ENCODE measurements at places on chromosomes 4 and X.
A peak's percentile ranks its signal among the peaks of the same experiment; 100 is the strongest.

DNA sequence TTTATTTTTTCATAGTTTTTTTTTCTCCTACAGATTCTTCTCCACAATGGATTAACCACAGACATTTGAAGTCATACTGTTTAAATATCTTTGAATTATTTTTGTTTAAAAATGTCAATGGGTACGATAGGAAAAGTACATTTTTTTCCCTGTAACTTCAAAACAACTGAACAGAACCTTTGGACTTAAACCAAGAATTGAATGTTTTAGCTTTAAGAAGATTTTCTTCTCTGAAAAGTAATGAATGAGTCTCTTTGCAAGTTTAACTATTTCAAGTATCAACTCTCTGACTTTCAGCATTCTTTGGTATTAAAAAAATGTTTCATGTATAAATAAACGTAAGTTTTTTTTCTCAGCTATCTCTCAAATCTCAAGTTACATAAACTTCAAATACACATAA is 364.3 kb downstream of the FBXO8 start:
- DNase-seq = no peak

GRCh38 chrX:149516604-149517003 is 11.5 kb upstream of the IDS start:
- no peak for DNase-seq

GRCh38 chr4:15151033-15151432 is 148.8 kb downstream of the CPEB2 start:
- DNase-seq = no peak

- no peak for DNase-seq
These were observed 335.7 kb upstream of the FSTL5 start for GRCh38 chr4:162499478-162499877.

DNA sequence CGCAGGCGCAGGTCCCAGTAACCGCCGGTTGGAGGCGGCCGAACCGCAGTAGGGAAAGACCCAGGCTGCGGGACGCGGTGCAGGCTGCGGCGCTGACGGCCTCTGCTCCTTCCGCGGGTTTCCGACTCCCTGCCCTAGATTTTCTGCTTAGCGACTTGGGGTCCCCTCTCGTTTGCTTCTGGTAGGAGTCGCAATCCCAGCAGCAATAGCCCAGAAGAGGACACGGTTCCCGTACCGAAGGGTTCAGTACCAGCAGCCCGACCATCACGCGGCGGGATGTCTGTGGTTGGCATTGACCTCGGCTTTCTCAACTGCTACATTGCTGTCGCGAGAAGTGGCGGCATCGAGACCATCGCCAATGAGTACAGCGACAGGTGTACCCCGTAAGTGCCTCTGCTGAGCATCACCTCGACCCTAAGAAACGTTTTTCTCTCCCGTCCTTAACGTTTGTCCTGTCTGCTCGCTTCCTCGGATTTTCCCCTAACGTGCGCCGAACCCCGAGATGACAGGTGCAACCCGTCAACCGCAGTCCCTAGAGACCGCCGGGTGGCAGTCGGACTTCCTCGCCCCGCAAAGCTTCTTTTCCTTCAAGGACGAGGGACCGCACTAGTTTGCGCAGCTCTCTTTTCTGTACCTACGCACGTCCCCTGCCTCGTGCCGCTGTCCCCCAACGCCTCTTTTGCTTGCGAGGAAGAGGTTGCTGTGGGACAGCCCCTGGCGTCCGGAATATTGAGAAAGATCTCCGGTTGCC is at the start of gene HSPA4L:
Gene HSPA4L (plus strand): TSS at position 48 of the 751 bp plus-strand sequence. CDS start 229 bp downstream, at position 277.
- DNase-seq = peak; percentile 13

GRCh38 chr4:81353861-81354260 is 117.8 kb downstream of the RASGEF1B start:
- no peak for DNase-seq

DNA sequence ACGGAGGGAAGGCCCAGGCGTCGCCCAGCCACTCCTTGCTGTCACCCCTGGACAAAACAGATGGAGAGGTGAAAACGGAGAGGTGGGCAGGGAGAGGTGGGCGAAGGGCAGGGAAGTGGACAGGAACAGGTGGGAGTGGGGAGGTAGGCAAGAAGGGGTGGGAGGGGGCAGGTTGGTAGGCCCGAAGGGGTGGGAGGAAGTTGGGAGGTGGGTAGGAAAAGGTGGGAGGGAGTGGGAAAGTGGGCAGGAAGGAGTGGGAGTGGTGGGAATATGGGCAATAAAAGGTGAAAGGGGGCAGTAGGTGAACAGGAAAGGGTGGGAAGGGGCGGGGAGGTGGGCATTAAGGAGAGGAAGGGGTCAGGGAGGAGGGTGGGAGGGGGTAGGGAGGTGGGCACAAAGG is 9.0 kb upstream of the MAGEC1 start:
- DNase-seq = no peak

- DNase-seq = no peak
These were observed 29.4 kb upstream of the CENPU start for GRCh38 chr4:184763150-184763780.

DNA sequence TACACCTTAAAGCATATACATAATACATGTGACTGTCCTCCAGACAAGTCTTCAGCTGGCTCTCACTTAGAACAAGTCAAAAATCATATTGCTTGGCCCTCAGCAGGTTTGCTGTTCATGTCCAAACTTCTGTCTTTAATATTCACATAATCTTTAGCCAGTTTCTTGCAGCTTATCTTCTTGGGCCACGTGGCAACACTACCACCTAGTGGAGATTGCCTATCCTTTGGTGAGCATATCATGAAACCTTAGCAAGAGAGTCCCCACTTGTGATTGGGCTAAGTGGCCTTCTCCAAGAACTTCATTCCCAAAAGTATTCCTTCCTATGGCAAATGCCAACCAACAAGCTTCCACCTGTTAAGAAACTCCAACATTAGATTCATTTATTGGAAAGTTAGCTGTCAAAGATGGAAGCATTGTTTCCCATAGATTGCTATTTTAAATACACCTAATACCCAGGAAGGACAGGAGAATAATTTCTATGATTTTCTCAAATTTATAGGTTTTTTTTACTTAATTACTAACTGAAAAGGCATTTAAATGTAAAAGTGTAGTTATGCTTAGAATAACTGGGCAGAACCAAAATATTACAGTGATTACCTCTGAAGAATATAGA is 231.9 kb upstream of the INTU start:
- DNase-seq = no peak

DNA sequence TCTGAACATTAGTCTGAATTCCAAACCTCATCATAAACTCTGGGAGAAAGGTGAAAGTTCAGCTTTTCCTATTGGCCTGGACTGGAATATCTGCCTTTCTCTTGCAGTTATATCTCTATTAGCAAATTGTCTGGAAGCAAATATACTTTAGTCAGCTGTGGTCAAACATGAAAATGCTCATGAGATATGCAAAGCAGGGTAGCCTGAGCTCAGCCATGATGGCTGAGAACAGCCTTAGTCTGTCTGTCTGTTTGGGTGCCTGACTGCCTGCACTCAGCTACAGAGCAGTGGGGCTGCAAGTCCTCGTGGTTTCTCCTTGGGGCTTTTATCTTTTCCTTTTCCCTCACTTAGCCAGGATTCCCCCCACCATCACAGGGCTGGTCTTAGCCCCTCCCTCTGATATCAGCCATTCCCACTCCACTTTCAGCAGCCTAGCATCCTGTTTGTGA is 19.5 kb upstream of the PGRMC2 start:
- no peak for DNase-seq

GRCh38 chr4:149498246-149498645 is 317.4 kb downstream of the IQCM start:
- DNase-seq = no peak

DNA sequence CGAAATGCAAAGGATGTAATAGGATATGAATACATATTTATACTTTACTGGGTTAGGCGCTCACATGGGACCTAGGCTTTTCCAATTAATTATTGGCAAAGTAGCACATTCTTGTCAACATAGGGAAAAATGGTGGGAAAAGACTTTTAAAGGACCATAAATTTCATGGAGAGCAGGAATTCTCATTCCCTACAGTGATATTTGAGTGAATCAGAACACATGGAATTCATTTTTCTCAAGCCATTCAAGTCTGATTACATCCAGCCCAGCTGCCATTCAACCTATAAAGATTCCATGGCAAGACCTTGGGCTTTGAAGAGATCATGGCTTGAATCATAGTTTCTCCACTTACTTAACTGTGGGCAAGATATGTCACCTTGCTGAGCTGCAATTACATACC is 150.4 kb downstream of the SOWAHB start:
- DNase-seq = no peak

DNA sequence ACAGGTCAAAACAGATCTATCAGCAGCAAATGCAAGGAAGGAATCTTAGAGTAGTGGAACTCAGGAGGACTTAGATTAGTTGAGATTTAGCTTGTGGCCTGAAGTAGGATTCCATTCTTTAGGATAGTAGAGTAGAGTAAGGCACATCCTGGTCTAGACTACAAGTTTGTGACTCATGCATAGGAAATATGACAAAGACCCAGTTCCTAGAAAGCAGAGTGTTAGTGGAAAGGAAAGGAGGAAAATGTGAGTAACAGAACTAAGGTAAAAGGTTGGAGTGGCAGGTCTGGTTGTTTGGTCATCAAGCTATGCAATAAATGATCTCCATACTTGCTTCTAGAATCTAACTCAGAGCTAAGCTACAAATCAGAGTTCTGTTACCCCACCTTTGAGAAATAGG is 595.0 kb downstream of the ACTRT1 start:
- no peak for DNase-seq

- no peak for DNase-seq
These were observed 137.8 kb upstream of the IL1RAPL2 start for GRCh38 chrX:104428231-104428630.

GRCh38 chr4:139154538-139154937 is 22.5 kb downstream of the ELF2 start:
- DNase-seq = no peak

- no peak for DNase-seq
These were observed 56.6 kb upstream of the LAS1L start for GRCh38 chrX:65591206-65591605.

DNA sequence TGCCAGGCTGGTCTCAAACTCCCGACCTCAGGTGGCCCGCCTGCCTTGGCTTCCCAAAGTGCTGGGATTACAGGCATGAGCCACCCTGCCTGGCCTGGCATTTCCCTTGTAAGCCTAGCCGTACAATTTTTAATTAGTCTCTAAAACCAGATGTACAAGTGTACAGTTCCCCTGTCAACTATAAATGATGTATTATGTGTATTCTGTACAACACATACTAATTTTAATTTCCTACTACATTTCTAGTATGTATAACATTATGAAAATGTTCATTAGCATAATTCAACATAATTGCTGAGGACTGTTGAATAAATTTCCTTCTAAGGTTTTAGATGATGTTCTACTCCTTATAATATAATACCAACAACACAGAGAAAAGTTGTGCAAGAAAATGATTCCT is 27.8 kb downstream of the TBC1D1 start:
- no peak for DNase-seq

- no peak for DNase-seq
These were observed 109.1 kb downstream of the ATP8A1 start for GRCh38 chr4:42547805-42548204.

GRCh38 chr4:71453531-71453930 is 114.7 kb downstream of the SLC4A4 start:
- no peak for DNase-seq

GRCh38 chr4:38145033-38145678 is 185.0 kb downstream of the PTTG2 start:
- DNase-seq = no peak

DNA sequence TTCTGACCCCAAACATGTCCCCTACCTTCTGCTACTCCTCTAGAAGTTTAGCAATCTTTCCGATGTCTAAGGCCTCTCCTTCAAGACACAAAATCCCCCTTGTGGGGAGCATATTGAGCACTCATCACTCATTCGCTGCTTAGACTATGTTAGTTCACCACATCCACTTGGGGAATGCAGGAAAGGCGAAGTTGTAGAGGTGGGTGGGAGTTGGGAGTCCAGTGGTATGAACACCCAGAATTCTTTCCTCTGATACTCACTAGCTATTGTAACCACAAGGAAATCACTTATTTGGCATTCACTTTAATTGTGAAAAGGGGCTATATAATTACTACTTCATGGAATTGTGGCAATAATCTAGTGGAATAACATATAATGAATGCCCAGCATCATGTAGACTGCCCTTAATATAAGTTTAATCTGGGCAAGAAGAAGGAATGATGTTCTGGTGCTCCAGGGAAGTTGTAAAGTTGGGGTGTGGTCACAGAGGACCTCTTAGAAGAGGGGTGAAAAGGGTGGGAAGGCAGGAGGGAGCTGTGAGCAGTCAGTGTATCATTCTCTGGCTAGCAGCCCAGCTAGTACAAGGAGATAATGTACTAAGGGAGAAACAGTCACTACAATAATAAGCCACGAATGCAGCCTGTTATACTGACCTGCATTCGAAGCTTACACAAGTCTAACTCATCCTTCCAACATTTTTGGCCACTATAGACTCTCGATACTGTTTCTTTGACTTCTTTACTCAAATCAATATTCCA is 468.2 kb upstream of the DIPK2B start:
- DNase-seq = peak; percentile 1

- no peak for DNase-seq
These were observed 489.8 kb upstream of the CTSO start for GRCh38 chr4:156443488-156443887.

GRCh38 chr4:55405073-55405472 is 9.3 kb downstream of the TMEM165 start:
- DNase-seq = no peak

- no peak for DNase-seq
These were observed 50.4 kb downstream of the STX18 start for GRCh38 chr4:4491396-4491893.

DNA sequence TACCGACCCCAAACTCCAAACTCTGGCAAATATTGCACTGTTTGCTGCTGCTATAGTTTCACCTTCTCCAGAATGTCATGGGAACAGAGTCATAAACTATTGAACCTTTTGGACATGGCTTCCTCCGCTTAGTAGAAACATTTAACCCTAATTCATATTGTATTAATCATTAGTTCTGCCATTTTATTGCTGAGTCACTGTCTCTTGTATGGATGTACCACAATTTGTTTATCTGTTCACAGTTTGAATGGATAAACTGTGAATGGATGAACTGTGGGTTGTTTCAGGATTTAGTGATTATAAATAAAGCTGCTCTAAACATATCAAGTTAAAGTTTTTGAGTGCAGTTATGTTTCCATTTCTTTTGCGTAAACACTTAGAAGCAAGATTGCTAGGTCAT is 10.1 kb downstream of the ANXA10 start:
- no peak for DNase-seq

- no peak for DNase-seq
These were observed 1.5 kb downstream of the ACSL1 start for GRCh38 chr4:184824081-184824775.

DNA sequence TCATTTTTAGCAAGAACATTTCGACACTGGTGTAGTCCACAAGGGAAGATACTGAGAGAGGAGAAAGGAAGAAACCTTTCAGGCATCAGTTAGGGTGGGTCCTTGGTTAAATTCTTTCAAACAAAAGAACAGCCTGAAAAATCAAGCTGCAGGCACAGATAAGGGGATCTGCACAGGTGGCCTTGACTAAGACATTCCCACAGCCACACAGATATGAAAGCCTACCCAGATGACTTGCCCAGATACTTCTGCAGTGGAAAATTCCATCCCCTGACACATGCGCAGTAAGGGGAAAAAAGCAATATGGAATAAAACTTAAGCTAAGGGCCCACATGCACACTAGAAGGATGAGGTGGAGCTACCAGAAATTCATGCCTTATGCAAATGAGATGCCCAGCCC is 8.9 kb upstream of the TMEM165 start:
- DNase-seq = no peak

Measured in DMS79 treated with DMSO at 0.1 percent for 48 hours (cell line).